ENCODE measurements at places on chromosomes 3 and 15.

DNA sequence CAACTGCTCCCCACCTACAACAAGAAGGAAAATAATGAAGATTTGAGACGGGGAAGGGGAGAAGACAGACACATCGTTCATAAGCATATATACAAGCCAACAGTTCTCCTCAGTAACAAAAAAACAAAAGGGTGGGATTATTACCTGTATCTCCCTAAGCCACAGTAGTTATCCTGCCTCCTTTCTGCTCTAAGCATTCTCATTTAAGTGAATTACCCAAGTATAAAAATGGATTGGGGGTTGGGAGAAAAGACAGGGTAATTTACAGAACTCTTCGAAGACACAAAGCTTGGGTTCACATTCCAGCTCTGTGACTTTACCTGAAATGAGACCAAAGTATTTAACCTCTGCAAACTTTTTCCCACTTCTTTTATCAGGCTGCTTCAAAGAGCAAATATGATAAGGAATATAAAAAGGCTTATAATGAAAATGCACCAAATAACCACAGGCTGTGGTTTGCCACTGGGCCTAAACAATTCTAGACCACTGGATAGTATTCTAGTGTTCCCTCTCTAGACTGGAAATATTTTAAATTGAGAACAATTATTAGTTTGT, 64.4 kb downstream of the UACA start:
- DNase-seq, result no peak

- DNase-seq, result no peak
Observed at GRCh38 chr3:175805825-175806224, 946.7 kb downstream of the NAALADL2 start.

DNA sequence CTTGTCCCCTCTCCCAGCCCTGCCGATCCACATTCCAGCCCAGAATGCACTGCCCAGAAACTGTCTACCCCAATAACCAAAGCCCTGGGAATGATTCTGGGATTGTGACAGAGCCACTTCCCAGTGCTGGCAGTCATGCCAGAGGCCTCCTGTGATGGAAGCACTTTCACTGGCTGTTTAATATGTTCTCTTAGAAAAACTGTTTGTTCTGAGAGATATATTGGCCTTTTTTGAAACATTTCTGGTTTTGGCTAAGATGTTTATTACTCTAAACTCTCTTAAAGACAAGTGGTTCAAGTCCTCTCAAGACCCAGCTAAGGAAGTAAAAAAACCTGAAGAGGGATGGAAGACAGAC, 74.0 kb upstream of the HACD2 start:
- DNase-seq, result no peak

DNA sequence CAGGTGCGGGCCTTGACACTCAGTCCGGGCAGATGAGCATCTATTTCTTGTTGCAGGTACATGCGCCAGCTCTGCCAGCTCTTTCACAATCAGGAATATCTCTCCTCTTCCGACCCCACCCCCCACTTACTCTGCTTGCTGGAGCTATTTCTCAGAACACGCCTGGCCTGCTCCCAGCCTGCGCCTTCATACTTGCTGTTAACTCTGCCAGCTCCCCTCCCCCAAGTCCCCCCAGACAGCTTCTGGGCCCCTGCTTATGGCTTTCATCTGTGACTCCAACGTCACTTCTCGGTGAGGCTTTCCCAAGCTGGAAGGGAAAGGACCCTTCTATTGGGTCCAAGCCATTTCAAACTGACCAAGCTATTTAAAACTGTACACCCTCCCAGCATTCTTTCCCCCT, 15.2 kb downstream of the MAGEF1 start:
- DNase-seq, result no peak

GRCh38 chr3:14688525-14688924, 13.6 kb downstream of the C3orf20 start:
- DNase-seq, result no peak

DNA sequence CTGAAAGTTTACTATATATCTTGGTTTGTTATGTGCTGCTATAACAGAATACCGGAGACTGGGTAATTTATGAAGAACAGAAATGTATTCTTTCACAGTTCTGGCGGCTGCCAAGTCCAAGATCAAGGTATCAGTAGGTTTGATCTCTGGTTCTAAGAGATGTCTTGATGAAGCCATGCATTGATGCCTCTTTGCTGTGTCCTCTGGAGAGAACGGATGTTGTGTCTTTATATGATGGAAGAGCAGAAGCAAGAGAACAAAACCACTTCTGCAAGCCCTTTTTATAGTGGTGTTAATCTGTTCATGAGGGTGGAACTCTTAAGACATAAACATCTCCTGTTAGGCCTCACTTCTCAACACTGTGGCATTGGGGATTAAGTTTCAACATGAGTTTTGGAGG, 62.7 kb downstream of the TCF12 start:
- DNase-seq, result no peak

- DNase-seq, result no peak
Observed at GRCh38 chr15:95644100-95644875, 686.2 kb upstream of the NR2F2 start.

- DNase-seq, result peak; percentile 84
Observed at GRCh38 chr3:53493963-53494791, at the start of gene CACNA1D. TSS of gene CACNA1D (plus strand) at chr3:53494611. CDS start at chr3:53495167, 556 bp downstream.

All from right kidney (tissue), 9 donors.